ENCODE measurements at places on chromosomes 5 and 9.

DNA sequence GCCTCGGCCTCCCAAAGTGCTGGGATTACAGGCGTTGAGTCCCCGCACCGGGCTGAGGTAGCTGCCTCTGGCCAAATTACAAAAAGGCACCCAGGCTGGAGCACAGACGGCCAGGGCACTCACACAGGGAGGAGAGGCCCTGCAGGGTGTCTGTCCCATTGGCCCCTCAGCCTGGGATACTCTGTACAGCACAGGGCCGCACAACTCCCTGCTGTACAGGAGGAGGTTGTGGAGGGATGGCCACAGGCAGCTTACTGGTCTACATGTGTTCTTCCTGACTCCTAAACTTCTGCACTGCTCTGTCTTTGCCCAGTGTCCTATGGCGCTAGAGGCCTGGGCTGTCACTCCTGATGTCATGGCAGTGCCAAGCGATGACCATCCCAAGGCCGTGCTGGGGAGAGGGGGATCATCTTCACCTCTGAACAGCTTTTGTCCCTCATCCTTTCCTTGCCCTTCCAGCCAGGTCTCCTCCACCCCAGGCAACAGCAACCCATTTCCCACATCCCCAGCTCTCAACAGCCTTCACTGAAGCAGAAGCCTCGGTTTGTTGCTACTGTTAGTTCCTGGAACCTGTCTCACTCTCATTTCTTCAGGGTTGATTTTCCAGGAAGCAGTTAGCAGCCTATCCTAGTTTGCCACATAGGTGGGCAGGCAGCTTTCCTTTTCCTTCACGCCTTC lies 1.8 kb upstream of the CNOT6 start:
- no peak for DNase-seq

GRCh38 chr9:126956917-126957686 lies 42.5 kb downstream of the RALGPS1 start:
- DNase-seq, result no peak

DNA sequence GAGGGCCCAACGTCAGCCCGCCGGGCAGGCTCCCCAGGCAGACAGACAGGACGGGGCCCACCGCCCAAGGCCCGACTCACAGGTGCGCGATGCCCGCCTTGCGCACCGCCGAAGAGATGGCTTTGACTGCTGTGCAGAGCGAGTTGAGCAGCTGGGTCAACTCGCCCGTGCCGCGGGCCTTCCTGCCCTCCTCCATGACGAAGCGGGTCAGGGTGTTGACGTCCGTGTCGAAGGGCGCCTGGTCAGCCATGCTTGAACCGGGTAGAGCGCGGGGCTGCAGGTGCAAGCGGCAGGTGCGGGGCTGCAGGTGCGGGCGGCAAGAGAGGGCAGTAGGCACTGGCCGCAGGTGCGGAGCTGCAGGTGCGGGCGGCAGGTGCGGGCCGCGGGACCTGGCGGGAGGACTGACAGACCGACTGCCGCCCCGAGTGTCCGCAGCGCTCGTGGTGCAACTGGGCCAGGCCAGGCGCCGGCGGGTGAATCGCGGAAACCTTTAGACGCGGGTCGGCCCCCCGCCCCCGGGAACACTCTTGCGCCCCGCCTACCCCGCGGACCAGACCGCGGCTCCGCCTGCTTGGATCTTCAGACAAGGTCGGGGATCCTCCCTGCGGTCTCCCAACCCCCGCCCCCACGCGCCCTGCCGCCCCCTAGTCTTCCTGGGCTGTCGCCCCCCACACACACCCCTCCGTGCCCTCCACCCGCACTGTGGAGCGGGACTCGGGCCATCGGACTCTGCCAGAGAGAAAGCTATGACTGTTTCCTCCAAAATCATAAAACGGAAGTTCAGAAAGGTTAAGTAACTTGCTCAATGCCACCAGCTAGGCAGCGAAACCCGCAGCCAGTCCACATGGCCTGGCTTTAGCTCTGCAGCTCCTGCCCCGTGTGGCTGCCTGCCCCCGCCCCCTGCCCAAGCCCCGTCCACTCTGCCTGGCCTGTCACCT lies at the start of gene FBP1:
Gene FBP1, minus strand, starts transcription at position 458 of the 938 bp plus-strand sequence. Its CDS starts 208 bp downstream, at position 250.
- DNase-seq, result peak; percentile 81

DNA sequence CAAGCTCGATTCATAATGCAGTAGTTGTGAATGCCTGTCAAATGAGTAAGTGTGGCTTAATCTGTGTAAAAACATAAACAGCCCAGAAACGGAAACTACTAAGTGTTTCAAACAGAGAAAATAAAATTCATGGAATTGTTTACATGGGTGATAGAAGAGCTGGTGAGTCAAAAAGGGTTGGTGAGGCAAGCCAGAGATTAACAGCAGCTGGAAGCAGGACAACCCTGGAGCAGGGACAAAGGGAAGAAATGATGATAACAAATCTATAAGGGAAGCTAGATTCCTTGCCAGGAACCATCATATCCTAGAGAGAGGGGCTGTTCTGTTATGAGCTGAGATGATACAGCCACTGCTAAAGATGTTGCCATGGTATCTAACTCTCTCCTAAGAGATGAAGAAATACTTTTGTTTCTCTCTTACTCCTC lies 18.0 kb upstream of the PRR16 start:
- no peak for DNase-seq

GRCh38 chr9:14866200-14866749 lies 44.0 kb downstream of the FREM1 start:
- no peak for DNase-seq

- DNase-seq, result no peak
Measured at GRCh38 chr5:73253047-73253660, 80.2 kb downstream of the TMEM174 start.

DNA sequence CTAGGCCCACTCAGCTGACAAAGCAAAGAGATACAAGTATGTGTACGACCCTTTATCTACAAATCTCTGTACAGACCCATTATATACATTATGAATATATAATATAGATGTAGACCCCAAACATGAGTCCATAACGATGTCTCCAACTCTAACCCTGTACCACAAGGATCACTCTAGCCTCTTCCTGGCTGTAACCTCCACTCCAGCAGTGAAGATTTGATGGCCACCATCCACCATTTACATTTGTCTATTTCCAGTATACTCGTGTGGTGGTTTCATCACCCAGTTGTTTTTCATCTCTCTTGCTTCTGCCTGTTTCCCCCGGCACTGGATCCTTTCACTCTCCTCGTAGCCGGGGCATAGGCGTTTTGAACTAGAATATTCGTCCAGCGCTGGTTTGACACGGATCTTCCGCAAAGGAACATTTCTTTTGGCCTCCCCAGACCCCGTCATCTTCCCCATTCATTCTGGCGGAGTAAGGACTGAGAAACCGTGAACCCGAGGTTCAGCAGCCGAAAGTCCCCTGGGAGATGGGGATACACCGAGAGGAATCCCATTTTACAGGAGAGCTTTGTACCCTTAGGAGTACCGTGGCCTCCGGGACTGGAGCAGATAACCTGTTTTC lies 828 bp upstream of the TRIO start:
- no peak for DNase-seq

DNA sequence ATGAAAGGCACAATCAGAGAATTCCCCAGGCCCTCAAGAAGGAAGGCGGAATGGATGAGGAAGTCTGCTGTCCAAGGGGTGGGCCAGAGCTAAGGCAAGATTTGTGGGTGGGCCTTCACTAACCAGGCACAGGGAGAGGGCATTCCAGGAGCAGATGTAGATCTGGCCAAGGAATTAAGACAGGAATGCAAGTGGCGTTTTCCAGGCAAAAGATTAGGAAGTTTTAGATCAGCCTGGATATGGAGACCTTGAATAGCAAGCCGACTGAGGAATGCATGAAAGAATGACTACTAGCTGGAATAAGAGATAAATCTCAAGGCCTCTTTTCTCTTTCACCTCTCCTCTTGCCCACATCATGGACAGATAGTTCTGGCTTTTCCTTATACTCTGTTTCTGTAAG lies 68.5 kb downstream of the GHR start:
- DNase-seq, result no peak

GRCh38 chr5:61330845-61331406 lies 1.1 kb upstream of the ZSWIM6 start:
- peak; percentile 66 for DNase-seq

DNA sequence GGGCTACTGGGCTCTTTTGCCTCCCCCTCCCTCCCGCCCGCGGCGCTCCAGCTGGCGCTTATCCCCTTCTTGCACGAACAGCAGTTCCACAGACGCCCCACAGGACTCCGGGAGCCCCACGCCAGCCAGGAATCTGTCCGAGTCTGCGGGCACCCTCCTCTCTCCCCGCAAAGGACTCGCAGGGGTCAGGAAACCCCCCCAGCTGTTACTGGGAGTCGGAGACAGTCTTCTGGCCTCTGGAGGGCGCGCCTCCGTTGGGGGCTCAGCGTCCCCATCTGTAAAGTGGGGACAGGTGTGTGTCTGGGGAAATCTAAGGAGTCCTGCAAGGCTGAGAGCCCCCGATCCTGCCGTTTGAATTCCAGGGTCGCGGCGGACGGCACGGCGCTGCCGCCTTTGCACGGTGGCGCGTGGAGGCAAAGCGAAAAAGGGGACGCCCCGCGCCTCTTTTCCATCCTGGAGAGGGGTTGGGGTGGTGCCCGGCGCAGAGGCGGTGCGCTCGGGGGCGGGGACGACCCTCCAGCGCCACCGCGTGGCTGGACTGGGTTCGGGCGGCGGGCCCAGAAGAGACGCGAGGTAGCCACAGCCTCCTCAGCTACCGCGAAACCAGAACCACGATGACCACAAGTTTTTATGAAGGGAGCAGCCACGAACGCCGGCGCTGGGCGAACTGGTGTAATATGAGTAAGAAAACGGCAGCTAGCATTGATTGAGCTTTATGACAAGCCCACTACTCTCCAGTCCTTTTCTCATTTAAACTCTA lies 2.8 kb upstream of the CCIN start:
- peak; percentile 86 for DNase-seq

- no peak for DNase-seq
Measured at GRCh38 chr5:17340379-17340778, 122.9 kb downstream of the BASP1 start.

DNA sequence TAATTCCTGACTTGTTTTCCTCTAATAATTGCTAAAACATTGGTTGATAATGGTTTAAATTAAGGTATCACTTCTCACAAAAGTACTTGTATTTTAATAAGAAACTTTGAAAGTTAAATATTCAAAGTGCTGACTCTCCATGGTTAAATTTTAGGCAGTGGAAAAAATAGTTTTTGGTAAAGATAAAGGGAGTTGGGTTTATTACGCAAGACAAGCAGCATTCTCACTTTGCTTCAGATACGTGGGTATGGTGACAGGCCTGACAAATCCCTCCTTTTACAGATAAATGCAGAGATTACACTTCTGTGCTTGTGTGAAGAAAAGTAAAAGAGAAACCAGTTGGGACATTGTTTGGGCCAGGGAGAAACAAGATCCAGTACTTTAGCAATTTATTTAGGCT lies 14.5 kb upstream of the FAM170A start:
- no peak for DNase-seq

DNA sequence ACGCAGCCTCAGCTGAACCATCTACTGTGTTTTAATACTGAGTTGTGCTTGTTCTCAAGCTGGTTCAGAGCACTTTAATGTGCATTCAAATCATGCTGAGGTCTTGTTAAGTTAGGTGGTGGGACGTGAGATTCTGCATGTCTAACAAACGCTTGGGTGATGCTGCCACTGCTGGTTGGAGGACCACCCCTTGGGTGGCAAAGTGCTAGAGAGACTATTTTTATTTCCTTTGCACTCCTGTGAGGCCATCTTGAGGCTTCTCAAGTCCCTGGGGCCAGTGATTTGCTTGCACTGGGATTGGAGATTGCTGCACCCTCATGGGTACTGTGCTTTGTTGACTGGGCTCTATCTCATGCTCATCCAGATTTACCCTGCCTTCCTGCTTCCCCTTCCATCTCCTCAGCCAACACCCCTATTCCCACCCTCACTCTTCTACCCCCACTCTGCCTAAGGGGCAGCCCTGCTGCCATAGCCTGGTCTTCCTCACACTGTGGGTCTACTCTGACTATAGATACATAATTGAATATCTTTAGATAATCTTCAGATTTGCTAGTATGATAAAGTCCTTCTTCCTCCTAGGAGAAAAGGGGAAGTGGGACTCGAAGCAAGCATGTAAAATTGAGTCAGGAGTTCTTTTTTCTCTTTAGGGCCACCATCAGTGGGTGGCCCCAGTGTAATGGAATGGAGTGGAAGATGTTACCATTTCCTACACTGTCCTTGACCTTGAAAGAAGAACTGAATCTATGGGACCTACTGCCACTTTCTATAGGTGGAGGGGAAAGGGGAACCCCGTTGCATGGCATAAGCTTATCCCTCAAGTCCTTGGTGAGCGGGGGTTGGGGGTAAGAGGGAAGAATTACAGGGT lies 45.1 kb upstream of the SUB1 start:
- DNase-seq, result no peak

GRCh38 chr9:84255696-84256095 lies 84.9 kb downstream of the SLC28A3 start:
- no peak for DNase-seq

GRCh38 chr9:70616228-70616990 lies 202.0 kb upstream of the KLF9 start:
- no peak for DNase-seq

DNA sequence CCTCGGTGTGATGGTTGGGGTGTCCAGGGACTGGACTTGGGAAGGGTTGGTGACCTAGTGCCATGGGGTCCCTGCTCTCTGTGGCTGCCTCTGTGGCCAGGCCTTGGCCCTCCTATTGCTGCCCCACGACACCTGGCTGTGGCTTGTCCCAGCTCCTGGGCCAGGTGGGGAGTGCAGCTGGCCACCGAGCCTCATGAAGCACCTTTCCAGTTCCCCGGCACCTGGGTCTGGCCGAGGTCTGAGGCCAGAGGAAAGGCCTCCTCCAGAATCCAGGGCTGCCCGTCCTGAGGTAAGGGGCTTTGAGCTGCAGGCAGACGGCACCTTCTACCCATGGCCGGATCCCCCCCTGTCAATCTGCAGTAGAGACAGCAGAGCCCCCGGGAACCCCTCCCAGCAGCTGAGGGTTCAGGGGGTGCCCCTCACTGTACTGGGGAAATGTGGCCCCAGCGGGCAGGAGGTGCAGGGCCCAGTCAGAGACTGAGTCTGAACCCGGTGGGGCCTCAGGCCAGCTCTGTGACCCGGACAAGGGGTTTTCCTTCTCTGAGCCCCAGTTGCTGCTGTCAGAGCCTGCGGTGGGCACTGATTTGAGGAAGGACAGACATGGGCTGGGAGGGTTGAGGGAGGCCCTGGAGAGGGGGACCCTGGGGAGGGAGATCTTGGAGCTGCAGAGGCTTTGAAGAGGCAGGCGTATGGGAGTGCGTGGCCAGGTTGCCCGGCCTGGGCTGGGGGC lies 54.5 kb downstream of the RXRA start:
- no peak for DNase-seq
